CD4-positive, alpha-beta T cell treated with Interleukin-15 for 4 hours (primary cell): ENCODE measurements at places on chromosomes 7 and 10.

DNA sequence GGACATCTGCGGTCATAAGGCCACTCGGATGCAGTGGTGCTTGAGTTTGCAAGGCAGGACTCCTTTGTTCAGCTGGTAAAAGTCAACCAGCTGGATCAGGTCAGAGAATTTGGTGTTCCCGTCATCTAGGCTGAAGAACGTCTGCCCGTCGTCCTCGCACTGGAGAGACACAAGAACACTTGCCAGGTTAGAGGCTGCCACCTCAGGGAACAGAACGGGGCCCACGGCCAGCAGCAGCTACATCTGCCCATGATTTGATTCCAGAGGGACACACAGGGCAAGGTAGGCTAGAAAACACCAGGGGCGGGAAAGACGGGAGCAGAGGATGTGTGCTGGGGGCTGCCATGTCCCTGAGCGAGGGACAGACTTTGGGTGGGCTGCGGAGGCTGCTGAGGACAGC lies 27.7 kb upstream of the DDC start:
- no peak for DNase-seq

DNA sequence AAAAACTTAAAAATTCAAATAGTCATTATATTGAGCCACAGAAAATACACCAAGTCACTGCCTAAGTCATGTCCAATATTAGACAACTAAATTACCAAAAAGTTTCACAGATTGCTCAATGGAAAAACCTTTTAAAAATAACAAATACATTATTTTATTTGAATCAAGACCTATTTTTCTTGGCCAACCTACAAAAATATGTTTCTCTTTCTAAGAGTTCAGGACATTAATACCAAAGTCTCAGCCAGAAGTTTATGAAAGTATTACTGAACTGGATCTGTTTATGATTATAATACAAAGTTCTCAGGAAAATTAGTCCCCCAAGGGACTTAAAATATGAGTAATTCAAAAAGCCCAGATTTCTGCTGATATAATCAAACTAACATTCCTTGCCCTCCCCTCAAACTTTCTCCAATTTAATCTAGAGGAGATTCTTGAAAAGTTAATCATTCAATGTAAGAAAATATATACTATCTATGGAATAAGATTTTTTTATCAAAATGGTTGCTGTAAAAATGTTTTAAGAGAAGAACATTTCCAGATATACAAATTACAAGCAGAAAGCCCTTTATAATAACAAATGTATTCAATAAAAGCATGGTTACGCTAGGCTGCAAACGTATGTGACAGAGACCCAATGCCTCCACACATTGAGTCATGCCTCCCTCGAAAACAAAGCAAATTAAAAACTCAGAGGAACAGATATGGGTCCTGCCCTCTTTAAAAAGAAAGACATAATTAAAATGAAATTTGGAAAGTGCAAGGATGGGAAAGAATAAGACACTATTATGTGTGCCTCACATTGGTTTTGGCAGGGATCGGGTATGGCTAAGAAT lies 381.6 kb downstream of the PARD3 start:
- no peak for DNase-seq

- DNase-seq = no peak
Measured at GRCh38 chr10:83545901-83546391, 593.4 kb upstream of the GHITM start.

DNA sequence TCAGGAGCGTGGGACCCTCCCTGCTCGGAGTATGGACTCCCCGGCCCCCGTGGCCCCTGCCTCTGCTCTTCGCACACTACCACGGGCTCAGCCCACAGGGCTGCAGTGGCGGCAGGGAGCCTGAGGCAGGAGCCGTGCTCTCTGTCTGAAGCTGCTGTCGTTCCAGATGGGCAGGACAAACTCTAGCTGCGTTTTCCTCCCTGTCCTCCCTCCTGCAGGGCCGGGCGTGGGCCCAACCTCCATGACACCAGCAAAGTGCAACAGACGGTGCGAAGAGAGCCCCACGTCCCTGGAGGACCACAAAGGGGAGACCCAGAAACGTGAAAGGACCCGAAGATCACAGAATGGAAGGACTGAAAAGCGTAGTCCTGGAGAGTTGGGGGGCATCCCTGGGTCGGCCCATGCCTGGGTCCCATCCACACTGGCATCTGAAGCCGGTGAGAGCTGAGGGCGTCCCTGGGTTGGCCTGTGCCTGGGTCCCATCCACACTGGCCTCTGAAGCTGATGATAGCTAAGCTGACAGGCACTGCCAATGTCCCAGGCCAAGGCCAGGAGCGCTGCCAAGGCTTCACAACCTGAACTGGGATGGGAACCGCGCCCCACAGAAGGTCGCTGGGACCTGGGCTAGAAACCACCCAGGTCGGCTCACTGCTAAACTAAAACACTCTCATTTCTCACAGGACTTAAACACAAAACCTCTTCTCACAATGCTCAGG lies 267.0 kb downstream of the MAD1L1 start:
- no peak for DNase-seq

DNA sequence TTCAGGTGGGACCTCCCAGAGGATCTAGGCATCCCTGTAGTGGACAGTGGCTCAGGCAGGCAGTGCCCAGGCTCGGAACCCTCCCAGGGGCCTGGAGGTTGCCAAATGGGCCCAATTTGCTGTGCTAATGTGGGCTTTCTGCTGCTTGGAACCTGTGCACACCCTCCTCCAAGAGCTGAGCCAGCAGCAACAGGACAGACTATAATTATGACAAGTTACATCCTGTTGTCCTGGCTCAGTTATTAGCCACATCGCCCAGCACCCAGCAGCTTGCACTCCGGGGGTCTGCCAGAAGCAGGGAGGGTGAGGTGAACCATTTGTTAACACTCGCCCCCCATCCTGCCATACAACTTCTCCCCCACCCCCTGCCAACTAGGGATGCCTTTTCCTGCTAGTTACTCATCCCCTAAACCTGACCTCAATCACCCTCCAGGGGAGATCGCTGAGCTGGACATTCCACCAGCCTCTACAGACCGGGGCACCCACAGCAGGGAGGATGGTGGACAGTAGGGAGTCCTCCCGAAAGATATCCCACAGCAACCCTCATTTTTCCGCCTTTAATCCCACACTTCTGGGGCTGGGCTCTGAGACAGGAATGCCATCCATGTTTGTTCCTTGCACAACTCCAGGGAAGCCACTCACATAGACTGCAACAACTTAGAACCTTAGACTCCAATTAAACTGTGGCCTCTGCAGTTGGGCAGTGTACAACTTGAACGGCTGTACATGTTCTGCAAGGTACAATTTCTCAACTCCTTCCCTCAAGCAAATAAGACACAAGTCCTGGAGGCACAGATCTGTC lies 7.9 kb upstream of the MYL10 start:
- DNase-seq = no peak
